Right renal pelvis (tissue), 4 donors: ENCODE measurements at places on chromosomes 2 and 18.

DNA sequence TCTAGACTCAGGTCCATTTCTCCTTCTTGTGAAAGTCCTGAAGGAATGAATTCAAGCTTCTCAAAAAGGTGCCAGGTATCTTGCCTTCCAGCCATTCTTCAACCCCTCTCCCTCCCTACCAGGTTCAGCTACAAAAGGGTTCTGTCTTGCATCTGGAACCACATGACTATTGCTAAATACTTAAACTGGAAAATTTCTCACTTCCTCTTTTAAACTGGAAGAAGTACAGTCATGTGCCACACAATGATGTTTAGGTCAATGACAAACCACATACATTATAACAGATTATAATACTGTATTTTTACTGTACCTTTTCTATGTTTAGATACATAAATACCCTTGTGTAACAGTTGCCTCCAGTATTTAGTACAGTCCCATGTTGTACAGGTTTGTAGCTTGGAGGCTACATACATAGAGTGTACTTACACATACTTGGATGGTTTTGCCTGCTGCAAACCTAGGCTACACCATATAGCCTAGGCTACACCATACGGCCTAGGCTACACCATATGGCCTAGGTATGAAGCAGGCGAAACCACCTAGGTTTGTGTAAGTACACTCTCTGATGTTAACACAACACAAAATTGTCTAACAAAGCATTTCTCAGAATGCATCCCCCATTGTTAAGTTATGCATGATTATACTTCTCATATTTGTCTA lies 142.0 kb upstream of the DNMT3A start:
- DNase-seq, result no peak

DNA sequence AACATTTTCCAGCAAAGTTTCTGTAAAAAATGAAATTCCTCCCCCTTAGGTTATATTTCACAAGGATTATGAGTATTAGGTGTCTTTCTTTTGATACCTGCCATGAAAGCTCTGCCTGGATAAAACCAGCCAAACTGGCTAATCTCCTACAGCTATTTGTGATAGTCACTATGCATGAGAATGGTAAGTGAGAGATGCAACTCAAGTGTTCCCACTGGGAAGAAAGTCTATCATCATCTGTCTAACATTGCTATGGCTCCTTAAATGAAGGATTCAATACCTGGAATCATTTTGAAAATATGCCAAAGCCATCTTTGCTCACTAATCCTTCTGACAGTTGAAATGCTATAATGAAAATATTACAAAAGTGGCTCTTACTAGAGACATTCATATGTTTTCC lies 339.9 kb upstream of the LRRTM4 start:
- DNase-seq, result no peak

DNA sequence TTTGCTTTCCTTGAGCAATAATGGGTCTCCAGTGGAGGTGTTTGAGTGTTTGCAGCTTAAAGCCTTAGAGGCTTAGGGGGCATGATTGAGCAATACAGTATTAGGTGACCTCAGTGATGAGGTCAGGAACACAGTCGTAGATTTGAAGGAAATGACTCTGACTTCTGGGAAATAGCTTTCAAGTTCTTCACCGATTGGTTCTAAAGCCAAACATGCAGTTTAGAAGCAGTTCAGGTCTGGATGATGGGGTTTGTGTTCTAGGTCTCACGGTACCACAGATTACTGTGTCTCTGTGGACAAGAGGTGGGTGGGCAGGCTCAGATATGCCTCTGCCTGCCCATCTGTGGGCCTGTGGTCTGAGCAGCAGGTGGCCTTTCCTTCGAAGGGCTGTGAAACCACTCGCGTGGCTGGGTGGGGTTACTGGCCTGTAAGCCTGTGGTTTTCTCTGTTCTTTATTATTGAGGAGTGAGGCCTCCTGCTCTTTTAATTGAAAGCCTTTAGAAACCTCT lies 7.8 kb downstream of the MTHFD2 start:
- no peak for DNase-seq

DNA sequence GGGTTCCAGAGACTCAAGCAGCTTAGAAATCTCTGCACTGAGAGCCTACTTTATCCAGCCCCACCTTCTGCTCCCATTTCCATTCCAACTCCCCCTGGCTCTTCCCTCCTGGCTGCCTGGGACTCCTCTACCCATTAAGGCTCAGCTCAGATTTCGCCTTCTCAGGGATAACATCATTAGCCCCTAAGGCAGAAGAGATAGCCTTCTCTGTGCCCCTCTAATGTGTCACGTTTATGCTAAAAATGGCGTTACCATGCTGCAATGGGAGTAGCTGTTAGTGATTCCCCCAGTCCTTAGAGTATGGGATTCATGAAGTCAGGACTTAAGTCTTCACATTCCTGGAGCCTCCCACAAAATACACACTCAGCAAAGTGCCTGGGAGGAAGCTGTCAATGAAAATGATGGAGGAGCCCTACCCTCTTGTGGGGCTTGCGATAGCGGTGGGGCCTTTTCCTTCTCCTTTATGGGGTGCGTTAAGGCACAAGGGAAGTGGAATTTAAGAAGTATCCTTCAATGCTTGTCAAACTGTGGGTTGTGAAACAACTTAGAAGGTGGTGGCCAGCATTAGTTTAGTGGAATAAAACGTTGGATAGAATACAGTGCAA lies 144.7 kb upstream of the COPS8 start:
- DNase-seq, result no peak
